ENCODE measurements at places on chromosomes 3 and 15. TPM values are rescaled to one million over a fixed set of nuclear protein-coding genes. Genes with fewer than 3 reads are reported as not detected.

Gene MGLL
- total RNA-seq: 3.6 TPM

GRCh38 chr15:33994005-33994615, 25.8 kb downstream of the CHRM5 start:
- no peak for DNase-seq

Gene GOLGA8J
- total RNA-seq: not detected

DNA sequence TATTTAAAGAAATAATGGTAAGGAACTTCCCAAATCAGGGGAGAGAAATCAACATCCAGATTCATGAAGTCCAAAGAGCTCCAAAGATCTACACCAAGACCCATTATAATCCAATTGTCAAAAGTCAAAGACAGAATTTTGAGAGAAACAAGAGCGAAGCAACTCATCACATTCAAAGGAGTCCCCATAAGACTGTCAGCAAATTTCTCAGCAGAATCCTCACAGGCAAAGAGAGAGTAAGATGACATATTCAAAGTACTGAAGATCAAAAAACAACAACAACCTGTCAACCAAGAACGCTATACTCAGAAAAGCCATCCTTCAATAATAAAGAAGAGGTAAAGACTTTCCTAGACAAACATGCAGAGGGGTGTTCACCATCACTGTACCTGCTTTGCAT, 342.1 kb downstream of the TIGIT start:
- no peak for DNase-seq

DNA sequence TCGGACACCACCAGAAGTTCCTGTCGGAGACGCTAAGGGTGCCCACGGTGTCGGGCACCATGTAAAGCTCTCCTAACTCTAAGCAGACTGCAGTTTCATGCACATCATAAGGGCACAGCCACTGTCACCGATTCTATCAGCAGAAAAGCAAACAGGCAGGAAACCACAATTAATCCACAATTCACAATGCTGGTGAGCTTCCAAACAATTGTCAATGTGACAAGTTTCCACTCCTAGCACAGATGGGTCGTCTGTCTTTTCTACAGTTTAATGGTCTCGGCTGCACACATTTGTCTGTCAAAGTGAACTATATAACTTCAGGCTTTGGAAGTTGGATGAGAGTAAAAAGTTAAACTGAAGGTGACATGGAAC, 8.8 kb upstream of the OCA2 start:
- no peak for DNase-seq

Gene GATA2
- total RNA-seq: not detected

Gene NEO1
- 5.8 TPM for total RNA-seq

GRCh38 chr3:48595526-48596121, 495 bp upstream of the COL7A1 start:
- DNase-seq: no peak
